ENCODE measurements at places on chromosomes 3 and 15. TPM values are rescaled to one million over a fixed set of nuclear protein-coding genes. Genes with fewer than 3 reads are reported as not detected.

- no peak for DNase-seq
Observed at GRCh38 chr3:184965639-184966430, 153.9 kb downstream of the VPS8 start.

DNA sequence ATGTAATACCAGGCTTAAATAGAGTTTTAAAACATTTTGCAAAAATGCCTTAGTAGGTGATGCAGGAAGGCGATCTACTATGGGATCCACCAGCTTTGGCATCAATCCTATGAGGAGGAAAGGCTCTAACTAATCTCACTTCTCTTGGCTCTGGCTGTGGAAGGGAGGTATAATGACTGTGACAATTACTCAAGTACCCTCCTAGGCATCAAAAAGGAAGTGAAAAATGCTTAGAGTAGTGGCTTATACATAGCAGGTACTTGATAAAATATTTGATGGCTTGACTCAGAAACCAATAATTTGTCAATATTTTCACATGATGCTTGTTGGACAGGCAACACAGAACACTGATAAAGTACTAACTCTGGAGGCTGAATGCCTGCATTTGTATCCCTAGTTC is 34.1 kb upstream of the SERPINI2 start:
- no peak for DNase-seq

ADAM10 gene
- total RNA-seq: 57.6 TPM

CYP1A1 gene
- total RNA-seq: 0.27 TPM
